ENCODE measurements at places on chromosomes 4 and X. TPM values are rescaled to one million over a fixed set of nuclear protein-coding genes. Genes with fewer than 3 reads are reported as not detected.

Gene RHOXF1
- 0.45 TPM for total RNA-seq

Gene FGFR3
- total RNA-seq: not detected

Gene ARAF
- 119 TPM for total RNA-seq

Gene SPANXA1
- total RNA-seq: not detected

Gene ASMT
- 0.36 TPM for total RNA-seq

Gene FMR1NB
- total RNA-seq: not detected

Gene TLR10
- not detected for total RNA-seq

Gene TET2
- total RNA-seq: 31.0 TPM

DNA sequence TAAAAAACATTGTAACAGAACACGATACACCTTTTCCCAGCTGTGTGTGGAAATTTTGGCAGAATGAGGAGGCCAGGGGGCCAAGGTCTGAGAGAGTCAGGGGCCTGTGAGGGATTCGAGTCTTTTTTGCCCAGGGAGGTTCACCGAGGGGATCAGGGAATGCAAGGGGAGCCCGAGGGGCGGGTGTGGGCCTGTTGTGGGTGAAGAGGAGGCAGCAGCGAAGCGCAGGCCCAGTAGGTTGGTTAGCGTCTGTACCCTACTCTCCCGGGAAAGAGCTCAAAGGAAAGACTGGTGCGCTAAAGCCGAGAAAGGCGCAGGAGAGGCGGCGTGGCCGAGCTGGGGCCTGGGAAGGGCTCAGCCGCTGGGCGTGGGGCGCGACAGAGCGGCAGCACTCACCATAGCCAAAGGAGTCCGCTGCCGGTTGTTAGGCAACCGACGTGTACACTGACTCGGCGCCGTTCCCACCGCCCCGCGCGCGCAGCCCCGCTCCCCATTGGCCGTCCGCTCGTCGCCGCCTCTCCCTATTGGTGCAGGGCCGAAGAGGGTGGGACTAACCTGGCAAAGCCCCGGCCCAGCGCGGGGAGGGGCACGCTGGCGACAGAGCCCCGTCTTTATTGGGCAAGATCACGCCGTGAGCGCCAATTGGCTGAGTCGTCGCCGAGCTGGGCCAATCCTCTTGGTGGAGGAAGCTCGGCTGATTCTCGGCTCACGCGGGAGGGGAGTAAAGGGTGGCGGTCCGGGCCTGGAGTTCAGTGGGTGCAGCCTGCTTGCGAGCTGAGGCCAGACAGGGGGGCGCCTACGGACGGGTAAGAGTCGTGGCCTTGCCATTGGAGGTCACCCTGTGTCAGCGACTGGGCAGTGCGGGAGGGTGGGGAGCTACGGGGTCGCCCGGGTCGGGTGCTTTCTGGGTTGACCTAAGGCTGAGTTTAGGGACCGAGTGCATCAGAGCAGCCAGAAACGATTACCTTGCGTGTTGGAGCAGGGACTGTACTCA, at the start of the genes CETN2 and NSDHL:
TSS of gene CETN2 (minus strand) at position 446 of the 994 bp plus-strand sequence. CDS start at position 399, 47 bp downstream.
TSS of gene NSDHL (plus strand) at position 752 of the 994 bp plus-strand sequence. CDS start 15,262 bp downstream, outside the sequence.
- H3K4me1 ChIP-seq: peaks cover 22% of the 10 kb centered on the region
- H3K36me3 ChIP-seq: peaks cover 6% of the 10 kb centered on the region
- H3K4me3 ChIP-seq: peak within 1 kb of the TSS; percentile 78
- DNase-seq: peak; percentile 95
- no peaks in the 10 kb centered on the region for H3K27me3 ChIP-seq

DNA sequence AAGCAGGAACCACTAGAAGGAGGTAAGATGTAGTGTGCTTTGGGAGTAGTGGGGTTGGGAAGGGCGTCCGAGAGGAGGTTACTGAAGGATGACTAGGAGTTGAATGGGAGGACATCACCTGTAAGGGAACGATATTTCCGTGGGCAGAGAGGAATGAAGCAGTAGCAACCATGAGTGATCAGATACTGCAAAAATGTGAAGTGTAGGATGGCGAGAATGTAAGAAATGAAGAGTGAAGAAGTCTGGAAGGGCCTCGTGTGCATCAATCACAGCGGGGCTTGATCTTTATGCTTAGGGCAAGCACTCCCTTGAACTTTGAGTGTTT, 594 bp downstream of the MSMO1 start:
- peak overlapping the region; percentile 95 for H3K4me3 ChIP-seq
- peaks cover 33% of the 10 kb centered on the region for H3K4me1 ChIP-seq
- H3K27me3 ChIP-seq: no peaks in the 10 kb centered on the region
- no peaks in the 10 kb centered on the region for H3K36me3 ChIP-seq

GRCh38 chr4:131547506-131547981, 1601.5 kb upstream of the PCDH10 start:
- no peaks in the 10 kb centered on the region for H3K27me3 ChIP-seq
- H3K27ac ChIP-seq: no peak overlapping the region
- no peak for DNase-seq
- H3K4me3 ChIP-seq: no peak overlapping the region
- no peaks in the 10 kb centered on the region for H3K36me3 ChIP-seq

GRCh38 chr4:142846108-142846728, at the start of gene INPP4B:
TSS of gene INPP4B (minus strand) at chr4:142846301.
- H3K27me3 ChIP-seq: peaks cover 4% of the 10 kb centered on the region
- H3K36me3 ChIP-seq: no peaks in the 10 kb centered on the region
- H3K4me3 ChIP-seq: peak within 1 kb of the TSS; percentile 67
- H3K4me1 ChIP-seq: peaks cover 24% of the 10 kb centered on the region

DNA sequence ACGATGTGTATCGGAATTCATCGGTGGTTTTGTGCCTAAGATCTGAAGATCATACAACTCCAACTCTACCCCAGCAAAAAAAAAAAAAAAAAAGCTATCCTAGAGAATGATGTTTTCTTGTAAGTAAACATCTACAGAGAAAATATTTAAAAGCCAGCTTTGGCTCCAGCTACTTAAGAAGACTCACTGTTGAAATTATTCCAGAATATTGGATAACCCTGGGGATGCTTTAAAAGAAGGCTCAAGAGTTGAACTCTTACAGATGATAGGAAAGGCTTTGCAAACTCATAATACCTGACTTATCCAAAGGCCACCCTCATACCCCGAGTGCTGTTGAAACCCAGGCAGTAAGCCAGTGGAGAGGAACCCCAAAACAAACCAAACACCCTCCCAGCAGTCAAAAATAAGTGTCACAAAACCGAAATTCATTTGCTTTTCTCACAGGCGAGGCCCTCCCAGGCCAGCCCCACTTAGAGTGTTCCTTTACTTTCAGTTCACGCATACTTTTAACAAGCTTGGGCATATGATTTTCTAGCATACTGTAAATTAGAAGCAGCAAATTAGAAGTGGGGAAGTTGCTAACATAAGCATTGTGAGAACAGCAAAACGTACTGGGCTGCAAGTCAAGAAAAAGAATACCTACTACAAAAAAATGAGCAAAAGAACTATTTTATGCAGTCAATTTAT, 2.7 kb upstream of the AMELX start:
- H3K27me3 ChIP-seq: no peaks in the 10 kb centered on the region
- H3K36me3 ChIP-seq: no peaks in the 10 kb centered on the region
- DNase-seq: no peak
- H3K4me1 ChIP-seq: no peaks in the 10 kb centered on the region

DNA sequence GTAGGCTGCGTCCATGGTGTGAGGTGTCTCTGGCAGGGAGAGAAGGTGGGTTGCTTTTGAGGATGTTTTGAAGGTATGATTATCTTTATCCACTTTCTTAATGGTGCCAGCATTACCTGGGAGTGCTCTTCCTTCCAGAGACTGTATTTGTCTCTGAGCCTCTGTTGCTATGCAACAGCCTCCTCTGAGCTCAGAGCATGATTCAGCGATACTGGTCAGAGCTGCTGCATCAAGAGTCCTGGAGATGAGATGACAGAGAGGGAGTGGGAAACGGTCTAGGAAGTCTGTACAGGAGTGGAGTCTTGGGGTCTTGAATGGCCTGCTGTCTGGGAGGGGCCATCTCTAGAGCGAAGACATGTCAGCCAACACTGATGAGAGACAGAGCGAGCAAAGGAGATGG, 104.4 kb upstream of the RAB40AL start:
- H3K36me3 ChIP-seq: no peaks in the 10 kb centered on the region
- H3K27ac ChIP-seq: no peak overlapping the region
- no peaks in the 10 kb centered on the region for H3K27me3 ChIP-seq

GRCh38 chr4:57158221-57158620, 48.0 kb upstream of the IGFBP7 start:
- no peaks in the 10 kb centered on the region for H3K36me3 ChIP-seq
- H3K4me1 ChIP-seq: peaks cover under 1% of the 10 kb centered on the region
- peaks cover 8% of the 10 kb centered on the region for H3K27me3 ChIP-seq
- no peak overlapping the region for H3K4me3 ChIP-seq
- no peak for DNase-seq

GRCh38 chr4:106201373-106201772, 114.6 kb downstream of the TBCK start:
- H3K4me1 ChIP-seq: no peaks in the 10 kb centered on the region
- no peaks in the 10 kb centered on the region for H3K27me3 ChIP-seq
- no peak overlapping the region for H3K27ac ChIP-seq
- no peak overlapping the region for H3K4me3 ChIP-seq
- H3K36me3 ChIP-seq: no peaks in the 10 kb centered on the region

GRCh38 chrX:67437821-67438220, 106.0 kb upstream of the AR start:
- no peaks in the 10 kb centered on the region for H3K36me3 ChIP-seq
- no peak overlapping the region for H3K27ac ChIP-seq
- H3K4me1 ChIP-seq: no peaks in the 10 kb centered on the region

GRCh38 chrX:30538271-30538670, 39.3 kb downstream of the TASL start:
- no peak overlapping the region for H3K4me3 ChIP-seq
- no peak overlapping the region for H3K27ac ChIP-seq
- H3K27me3 ChIP-seq: no peaks in the 10 kb centered on the region
- no peaks in the 10 kb centered on the region for H3K4me1 ChIP-seq

DNA sequence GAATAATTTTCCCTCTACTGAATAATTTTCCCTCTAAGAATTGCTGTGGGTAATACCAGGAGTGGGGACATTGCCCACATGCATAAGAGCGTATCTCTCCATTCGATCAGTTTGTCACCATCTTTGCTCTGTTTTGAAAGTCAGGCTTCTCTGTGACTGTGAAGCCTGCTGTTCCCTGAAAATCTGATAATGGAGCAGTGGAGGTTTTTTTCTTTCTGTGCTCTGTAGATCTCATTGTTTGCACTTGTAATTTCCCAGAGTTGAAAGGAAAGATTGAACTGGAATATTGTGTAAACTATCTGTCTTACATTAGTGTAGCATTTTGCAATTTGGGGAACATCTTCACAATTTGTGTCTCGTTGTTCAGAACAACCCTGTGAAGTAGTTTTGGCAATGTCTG, 4.3 kb downstream of the ZXDB start:
- no peaks in the 10 kb centered on the region for H3K27me3 ChIP-seq
- no peak overlapping the region for H3K4me3 ChIP-seq
- DNase-seq: no peak
- peaks cover 5% of the 10 kb centered on the region for H3K36me3 ChIP-seq

DNA sequence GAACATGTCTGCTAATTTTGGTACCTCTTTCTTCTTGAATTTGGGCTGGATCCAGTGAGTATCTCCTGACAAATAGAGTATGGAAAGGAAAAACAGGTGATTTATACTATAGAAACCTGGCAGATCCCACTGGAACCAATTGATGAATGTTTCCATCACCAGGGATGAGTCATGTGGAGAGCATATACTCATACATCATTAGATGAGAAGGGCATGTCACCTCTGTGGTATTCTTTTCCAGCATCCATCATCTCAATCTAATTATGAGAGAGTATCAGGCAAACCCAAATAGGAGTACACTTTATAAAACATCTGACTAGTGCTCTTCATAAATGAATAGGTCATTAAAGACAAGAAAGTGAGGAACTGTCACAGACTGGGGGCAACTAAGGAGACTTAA, 90.7 kb downstream of the CLDN22 start:
- DNase-seq: no peak
- no peaks in the 10 kb centered on the region for H3K27me3 ChIP-seq
- no peaks in the 10 kb centered on the region for H3K4me1 ChIP-seq

DNA sequence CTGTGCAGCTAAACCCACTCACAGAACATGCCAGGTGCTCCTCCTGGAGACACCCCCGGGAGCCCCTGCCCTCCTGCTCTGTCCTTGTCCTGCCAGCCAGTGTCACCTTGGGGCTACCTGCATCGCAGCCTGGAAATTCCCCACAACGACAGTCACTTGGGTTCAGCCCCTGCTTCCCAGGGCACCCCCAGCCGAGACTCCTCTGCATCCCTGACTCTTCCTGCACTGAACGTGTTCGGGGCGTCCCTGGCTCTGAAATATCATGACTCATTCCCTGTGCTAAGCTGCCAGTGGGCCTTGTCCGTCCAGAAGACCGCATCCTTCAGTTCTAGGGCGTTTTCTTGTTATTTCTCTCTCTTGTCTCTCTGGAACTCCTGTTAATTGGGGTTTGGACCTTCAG, 5.8 kb downstream of the CFAP99 start:
- peaks cover 5% of the 10 kb centered on the region for H3K4me1 ChIP-seq
- no peak overlapping the region for H3K4me3 ChIP-seq
- H3K27me3 ChIP-seq: peaks cover 5% of the 10 kb centered on the region
- DNase-seq: no peak
- no peaks in the 10 kb centered on the region for H3K36me3 ChIP-seq

DNA sequence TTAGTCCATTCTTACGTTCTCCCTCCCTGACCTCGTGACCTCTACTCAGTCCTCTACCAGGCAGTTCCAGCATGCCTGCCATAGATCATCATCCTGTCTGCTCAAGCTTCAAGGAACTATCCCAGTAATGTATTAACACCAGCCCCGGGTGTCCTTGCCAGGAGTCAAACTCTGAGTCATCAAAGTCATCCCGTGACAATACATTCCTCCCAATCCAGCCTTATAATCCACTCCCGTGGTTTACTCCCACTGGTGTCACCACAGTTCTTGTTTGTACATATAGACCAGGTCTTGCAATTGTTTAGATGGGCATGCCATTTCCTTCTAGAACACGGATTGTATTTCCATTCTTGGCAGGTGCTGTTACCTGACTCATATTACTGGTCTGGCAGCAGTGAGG, 68.7 kb upstream of the TAB3 start:
- no peak overlapping the region for H3K27ac ChIP-seq
- no peak overlapping the region for H3K4me3 ChIP-seq
- DNase-seq: no peak
- no peaks in the 10 kb centered on the region for H3K4me1 ChIP-seq
- no peaks in the 10 kb centered on the region for H3K27me3 ChIP-seq

GRCh38 chr4:146029147-146029546, 90.5 kb upstream of the ZNF827 start:
- DNase-seq: no peak
- peaks cover 8% of the 10 kb centered on the region for H3K27me3 ChIP-seq
- no peak overlapping the region for H3K4me3 ChIP-seq
- no peak overlapping the region for H3K27ac ChIP-seq

GRCh38 chr4:138414202-138414601, 172.1 kb upstream of the SLC7A11 start:
- no peaks in the 10 kb centered on the region for H3K4me1 ChIP-seq
- no peak overlapping the region for H3K27ac ChIP-seq
- no peak for DNase-seq
- H3K4me3 ChIP-seq: no peak overlapping the region
- no peaks in the 10 kb centered on the region for H3K36me3 ChIP-seq

- no peak overlapping the region for H3K27ac ChIP-seq
- H3K4me1 ChIP-seq: no peaks in the 10 kb centered on the region
- H3K4me3 ChIP-seq: no peak overlapping the region
- H3K27me3 ChIP-seq: no peaks in the 10 kb centered on the region
- DNase-seq: no peak
Measured at GRCh38 chr4:30450474-30450873, 269.7 kb upstream of the PCDH7 start.

DNA sequence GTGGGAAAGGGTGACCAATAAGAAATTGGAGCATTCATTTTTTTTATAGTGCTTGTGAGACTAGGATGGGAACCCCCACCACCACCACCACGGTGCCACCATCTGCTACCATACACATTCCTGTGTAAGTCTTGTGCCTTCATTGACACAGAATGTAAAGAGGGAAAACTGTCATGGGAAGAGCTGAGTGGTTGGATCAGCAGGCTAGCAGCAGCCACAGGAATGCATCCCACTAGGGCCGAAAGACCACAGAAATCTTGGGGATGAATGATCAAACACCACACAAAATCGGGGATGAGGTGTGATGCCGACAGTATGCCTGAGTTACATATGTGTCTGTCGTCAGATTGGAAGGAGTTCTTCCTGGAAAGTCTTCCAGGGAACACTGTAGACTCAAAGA, 69.2 kb downstream of the SRPX start:
- H3K36me3 ChIP-seq: no peaks in the 10 kb centered on the region
- no peak overlapping the region for H3K27ac ChIP-seq
- no peaks in the 10 kb centered on the region for H3K27me3 ChIP-seq
